ENCODE measurements at places on chromosomes 11 and 22.
A peak's percentile ranks its signal among the peaks of the same experiment; 100 is the strongest.

GRCh38 chr11:34680206-34680605 is 59.3 kb downstream of the EHF start:
- no peaks in the 10 kb centered on the region for H3K36me3 ChIP-seq
- H3K27me3 ChIP-seq: no peaks in the 10 kb centered on the region
- DNase-seq: no peak
- H3K4me3 ChIP-seq: no peak overlapping the region
- H3K27ac ChIP-seq: no peak overlapping the region

DNA sequence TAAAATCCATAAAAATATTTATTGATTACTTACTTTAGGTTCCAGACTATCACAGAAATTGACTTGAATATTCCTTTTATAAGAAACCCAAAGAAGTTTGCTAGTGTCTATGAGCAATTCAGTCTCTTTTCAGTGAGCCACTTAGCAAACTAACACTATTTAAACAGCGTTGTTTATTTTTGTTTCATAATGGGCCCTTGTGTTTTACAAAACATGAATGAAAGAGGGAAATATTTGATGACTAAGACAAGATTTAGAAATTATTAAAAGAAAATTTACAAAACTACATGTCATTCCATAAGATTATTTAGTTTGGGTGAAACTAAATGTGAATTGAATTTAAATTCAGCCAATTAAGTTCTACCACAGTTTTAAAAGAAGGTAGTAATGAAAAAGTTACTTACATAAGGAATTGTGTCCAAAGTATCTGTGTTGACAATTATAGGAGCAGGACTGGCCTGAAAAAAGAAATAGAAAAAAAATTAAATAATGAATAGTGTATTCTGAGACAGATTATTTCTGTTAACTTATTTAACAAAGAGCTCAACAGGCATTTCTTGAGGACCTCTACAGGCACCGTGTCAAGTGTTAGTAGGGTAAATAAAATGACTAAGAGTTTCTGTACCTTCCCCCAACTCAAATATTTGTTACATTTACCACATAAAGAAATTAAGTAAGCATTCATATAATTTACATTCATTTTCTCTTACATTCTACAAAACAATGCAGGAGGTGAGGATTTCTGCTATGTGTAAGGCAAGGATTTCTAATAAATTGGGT is 964.9 kb upstream of the CCDC90B start:
- no peaks in the 10 kb centered on the region for H3K4me1 ChIP-seq
- H3K27ac ChIP-seq: peak overlapping the region; percentile 42
- H3K27me3 ChIP-seq: no peaks in the 10 kb centered on the region
- H3K36me3 ChIP-seq: no peaks in the 10 kb centered on the region
- no peak overlapping the region for H3K4me3 ChIP-seq

GRCh38 chr11:92861634-92862033 is 107.8 kb upstream of the MTNR1B start:
- no peak overlapping the region for H3K4me3 ChIP-seq
- peak overlapping the region; percentile 12 for H3K27ac ChIP-seq
- DNase-seq: no peak
- peaks cover 51% of the 10 kb centered on the region for H3K4me1 ChIP-seq

- H3K4me1 ChIP-seq: no peaks in the 10 kb centered on the region
- H3K36me3 ChIP-seq: no peaks in the 10 kb centered on the region
- peak; percentile 5 for DNase-seq
- H3K27ac ChIP-seq: no peak overlapping the region
- no peaks in the 10 kb centered on the region for H3K27me3 ChIP-seq
Measured at GRCh38 chr22:39221999-39222686, 22.6 kb downstream of the PDGFB start.

DNA sequence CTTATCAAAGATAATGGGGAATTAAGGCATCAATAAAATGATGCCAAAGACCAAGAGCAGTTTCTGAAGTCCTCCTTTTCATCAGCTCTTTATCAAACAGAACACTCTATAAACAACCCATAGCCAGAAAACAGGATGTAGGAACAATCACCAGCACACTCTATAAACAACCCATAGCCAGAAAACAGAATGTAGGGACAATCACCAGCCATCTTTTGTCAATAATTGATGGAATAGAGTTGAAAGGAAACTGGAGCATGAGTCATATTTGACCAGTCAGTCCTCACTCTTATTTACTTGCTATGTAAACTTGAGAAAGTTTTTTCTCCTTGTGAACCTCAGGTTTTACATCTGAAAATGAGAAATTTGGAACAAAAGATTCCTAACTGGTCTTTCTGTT is 10.0 kb downstream of the MS4A2 start:
- no peaks in the 10 kb centered on the region for H3K36me3 ChIP-seq
- H3K27me3 ChIP-seq: no peaks in the 10 kb centered on the region
- no peak overlapping the region for H3K4me3 ChIP-seq
- no peak for DNase-seq

GRCh38 chr11:102171101-102171500 is 60.9 kb downstream of the YAP1 start:
- no peak for DNase-seq
- peak overlapping the region; percentile 87 for H3K27ac ChIP-seq
- no peaks in the 10 kb centered on the region for H3K27me3 ChIP-seq
- H3K36me3 ChIP-seq: peaks cover 15% of the 10 kb centered on the region

GRCh38 chr11:8066911-8067455 is 14.0 kb upstream of the TUB start:
- peak; percentile 11 for DNase-seq
- H3K36me3 ChIP-seq: no peaks in the 10 kb centered on the region
- no peak overlapping the region for H3K27ac ChIP-seq
- H3K4me1 ChIP-seq: no peaks in the 10 kb centered on the region

DNA sequence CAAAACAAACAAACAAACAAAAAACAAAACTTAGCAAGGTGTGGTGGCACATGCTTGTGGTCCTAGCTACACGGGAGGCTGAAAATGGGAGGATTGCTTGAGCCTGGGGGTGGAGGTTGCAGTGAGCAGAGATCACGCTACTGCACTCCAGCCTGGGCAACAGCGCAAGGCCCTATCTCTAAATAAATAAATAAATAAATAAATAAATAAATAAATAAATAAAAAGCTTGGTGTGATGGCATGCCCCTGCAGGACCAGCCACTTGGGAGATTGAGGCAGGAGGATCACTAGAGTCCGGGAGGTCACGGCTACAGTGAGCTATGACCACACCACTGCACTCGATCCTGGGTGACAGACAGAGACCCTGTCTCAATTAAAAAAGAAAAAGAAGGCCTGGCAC is 9.0 kb upstream of the STARD10 start:
- H3K27me3 ChIP-seq: no peaks in the 10 kb centered on the region
- no peaks in the 10 kb centered on the region for H3K36me3 ChIP-seq
- no peak overlapping the region for H3K27ac ChIP-seq
- no peak overlapping the region for H3K4me3 ChIP-seq
- no peak for DNase-seq
- no peaks in the 10 kb centered on the region for H3K4me1 ChIP-seq

GRCh38 chr11:42249401-42249800 is 789.9 kb upstream of the LRRC4C start:
- H3K36me3 ChIP-seq: no peaks in the 10 kb centered on the region
- DNase-seq: no peak
- H3K27ac ChIP-seq: no peak overlapping the region
- no peaks in the 10 kb centered on the region for H3K4me1 ChIP-seq

GRCh38 chr11:117664897-117665296 is 132.1 kb downstream of the DSCAML1 start:
- no peaks in the 10 kb centered on the region for H3K36me3 ChIP-seq
- no peak for DNase-seq
- peaks cover 7% of the 10 kb centered on the region for H3K4me1 ChIP-seq
- H3K27ac ChIP-seq: no peak overlapping the region

DNA sequence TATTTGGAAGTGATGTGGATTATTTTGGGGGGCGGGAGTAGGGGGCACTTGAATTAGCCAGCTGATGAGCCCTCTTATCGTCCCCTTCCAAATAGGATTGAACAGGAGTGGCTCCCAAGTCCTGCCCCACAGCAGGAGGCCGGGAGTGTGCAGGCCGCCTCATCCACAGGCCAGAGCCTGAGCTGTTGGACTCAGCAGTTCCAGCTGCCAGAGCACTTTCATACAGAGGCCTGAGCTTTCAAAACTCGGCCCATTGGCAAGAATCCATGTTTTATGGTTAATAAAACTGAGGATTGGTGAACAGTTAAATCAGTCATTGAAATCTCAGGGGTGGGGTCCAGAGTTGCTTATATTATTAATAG is 9.6 kb downstream of the FAM118A start:
- no peak overlapping the region for H3K4me3 ChIP-seq

DNA sequence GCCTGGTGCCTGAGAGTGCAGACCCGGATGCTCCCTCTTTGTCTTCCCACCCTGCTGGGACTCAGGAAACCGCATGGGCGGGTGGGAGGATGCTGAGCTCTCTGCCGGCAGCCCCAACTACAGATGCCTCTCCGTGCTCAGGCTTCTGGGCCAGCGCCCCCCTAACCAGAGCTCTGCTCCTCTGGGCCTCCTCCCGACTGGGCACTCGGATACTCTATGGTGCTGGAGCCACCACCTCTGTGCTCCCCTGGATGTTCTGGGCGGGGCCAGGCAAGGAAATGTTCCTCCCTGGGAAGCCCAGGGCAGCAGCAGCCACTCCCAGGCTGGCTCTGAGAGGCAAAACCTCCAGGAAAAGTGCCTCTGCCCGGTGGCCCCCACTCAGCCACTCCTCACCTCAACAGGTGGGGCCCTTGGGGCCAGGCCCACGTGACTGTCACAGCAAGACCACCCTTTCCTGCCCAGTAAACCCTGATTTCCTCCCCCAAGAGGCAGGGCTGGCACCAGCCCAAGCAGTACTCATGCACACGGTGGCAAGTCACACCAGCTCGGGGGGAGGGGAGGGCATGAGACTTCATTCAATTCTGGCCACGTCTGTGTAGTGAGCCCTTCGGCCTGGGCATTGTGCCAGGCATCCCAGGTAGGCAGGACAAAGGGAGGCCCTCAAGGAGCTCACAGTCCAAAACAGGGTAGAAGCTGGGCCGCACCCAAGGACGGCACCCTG is 54.7 kb upstream of the TCF20 start:
- no peaks in the 10 kb centered on the region for H3K36me3 ChIP-seq
- H3K27me3 ChIP-seq: peaks cover 14% of the 10 kb centered on the region
- no peak overlapping the region for H3K27ac ChIP-seq

GRCh38 chr11:86172894-86173293 is 71.7 kb upstream of the EED start:
- peak overlapping the region; percentile 55 for H3K27ac ChIP-seq
- H3K27me3 ChIP-seq: no peaks in the 10 kb centered on the region
- no peak overlapping the region for H3K4me3 ChIP-seq
- DNase-seq: no peak

GRCh38 chr22:50081426-50082196 is 3.6 kb downstream of the MLC1 start:
- no peak for DNase-seq
- H3K4me1 ChIP-seq: no peaks in the 10 kb centered on the region
- H3K27me3 ChIP-seq: peaks cover 48% of the 10 kb centered on the region
- no peaks in the 10 kb centered on the region for H3K36me3 ChIP-seq
- H3K4me3 ChIP-seq: no peak overlapping the region

DNA sequence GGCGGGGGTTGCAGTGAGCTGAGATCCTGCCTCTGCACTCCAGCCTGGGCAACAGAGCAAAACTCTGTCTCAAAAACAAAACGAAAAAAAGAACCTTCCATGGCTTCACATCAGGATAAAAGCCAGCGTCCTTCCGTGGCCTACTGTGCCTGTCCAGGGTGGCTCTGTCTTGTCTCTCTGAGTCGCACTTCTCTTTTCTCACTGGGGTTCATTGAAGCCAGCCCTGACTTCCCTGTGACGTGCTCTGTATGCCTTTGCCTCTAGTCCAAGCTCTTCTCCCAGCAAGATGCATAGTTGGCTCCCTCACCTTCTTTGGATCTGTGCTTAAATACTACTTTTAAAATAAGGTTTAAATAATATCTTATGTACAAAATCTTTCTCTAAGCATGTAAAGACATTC is 11.6 kb downstream of the ATXN10 start:
- no peak overlapping the region for H3K27ac ChIP-seq
- DNase-seq: no peak
- no peaks in the 10 kb centered on the region for H3K36me3 ChIP-seq
- no peaks in the 10 kb centered on the region for H3K4me1 ChIP-seq
- no peak overlapping the region for H3K4me3 ChIP-seq

- H3K36me3 ChIP-seq: no peaks in the 10 kb centered on the region
- H3K27ac ChIP-seq: no peak overlapping the region
- no peak for DNase-seq
- H3K4me3 ChIP-seq: no peak overlapping the region
- no peaks in the 10 kb centered on the region for H3K27me3 ChIP-seq
- no peaks in the 10 kb centered on the region for H3K4me1 ChIP-seq
Measured at GRCh38 chr11:112267188-112267591, 6.5 kb upstream of the PLET1 start.

DNA sequence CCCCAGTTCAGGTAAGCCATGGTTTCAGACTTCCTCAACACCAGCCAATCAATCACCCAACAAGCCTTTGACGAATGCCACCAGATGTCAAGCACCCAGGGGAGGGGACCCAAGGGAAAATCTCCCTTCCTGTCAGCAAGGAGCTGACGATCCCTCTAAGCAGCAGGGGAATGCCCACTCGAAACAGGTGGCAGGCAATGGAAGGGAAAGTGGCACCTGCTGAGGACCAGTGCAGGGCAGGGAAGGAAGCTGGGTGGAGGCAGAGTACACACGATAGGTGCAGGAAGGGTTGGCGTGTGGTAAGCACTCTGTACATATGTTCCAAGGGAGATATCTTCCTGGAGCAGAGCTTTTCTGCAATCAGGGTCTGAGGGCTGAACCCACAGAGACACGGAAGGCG is 11.7 kb upstream of the CREB3L1 start:
- no peaks in the 10 kb centered on the region for H3K4me1 ChIP-seq
- H3K36me3 ChIP-seq: no peaks in the 10 kb centered on the region
- peaks cover 2% of the 10 kb centered on the region for H3K27me3 ChIP-seq
- no peak overlapping the region for H3K27ac ChIP-seq

- no peak overlapping the region for H3K27ac ChIP-seq
- no peaks in the 10 kb centered on the region for H3K36me3 ChIP-seq
Measured at GRCh38 chr11:72188267-72188666, 3.7 kb upstream of the FOLR1 start.

GRCh38 chr22:39966470-39966869 is 6.3 kb downstream of the TMA7B start:
- no peak overlapping the region for H3K4me3 ChIP-seq
- no peaks in the 10 kb centered on the region for H3K36me3 ChIP-seq
- H3K27ac ChIP-seq: no peak overlapping the region

DNA sequence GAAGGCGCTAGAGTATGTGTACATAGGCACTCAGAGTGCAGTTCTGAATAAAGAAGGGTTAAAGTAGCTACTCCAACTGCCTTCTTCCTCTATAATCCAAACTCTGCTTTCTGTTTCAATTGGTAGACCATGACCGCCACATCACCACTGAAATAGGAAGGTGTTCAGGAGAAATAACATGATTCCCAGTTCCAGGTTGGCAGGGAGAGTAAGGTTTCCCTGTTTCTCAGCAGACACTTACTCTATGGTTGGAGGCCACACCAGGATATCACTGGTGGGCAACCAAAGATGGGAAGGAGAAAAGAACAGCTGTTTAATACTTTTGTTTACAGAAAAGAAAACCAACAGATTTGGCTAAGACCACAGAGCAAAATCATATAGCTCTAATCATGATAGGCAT is 37.9 kb downstream of the PAK1 start:
- H3K27ac ChIP-seq: no peak overlapping the region
- no peak overlapping the region for H3K4me3 ChIP-seq

Data from tibial artery (tissue), 4 donors.